ENCODE measurements at places on chromosomes 7 and 10. TPM values are rescaled to one million over a fixed set of nuclear protein-coding genes. Genes with fewer than 3 reads are reported as not detected.

DNA sequence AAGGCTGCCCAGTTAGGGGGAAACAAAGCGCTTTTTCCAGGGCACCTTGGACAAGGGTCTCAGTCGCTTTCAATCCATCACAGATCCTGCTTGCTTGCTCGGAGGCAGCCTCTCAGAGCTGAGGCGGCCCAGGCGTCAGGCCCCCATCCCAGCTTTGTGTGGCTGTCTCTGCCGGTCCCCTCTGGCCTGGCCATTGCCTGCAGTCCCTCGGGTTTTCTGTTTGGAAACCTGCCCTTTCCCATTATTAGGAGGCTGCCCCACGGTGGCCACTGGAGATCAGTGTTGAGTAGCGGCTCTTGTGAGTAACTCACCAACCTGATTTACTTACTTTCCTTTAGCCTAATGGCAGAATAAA, 216.1 kb downstream of the GLRX3 start:
- no peak for DNase-seq

DNA sequence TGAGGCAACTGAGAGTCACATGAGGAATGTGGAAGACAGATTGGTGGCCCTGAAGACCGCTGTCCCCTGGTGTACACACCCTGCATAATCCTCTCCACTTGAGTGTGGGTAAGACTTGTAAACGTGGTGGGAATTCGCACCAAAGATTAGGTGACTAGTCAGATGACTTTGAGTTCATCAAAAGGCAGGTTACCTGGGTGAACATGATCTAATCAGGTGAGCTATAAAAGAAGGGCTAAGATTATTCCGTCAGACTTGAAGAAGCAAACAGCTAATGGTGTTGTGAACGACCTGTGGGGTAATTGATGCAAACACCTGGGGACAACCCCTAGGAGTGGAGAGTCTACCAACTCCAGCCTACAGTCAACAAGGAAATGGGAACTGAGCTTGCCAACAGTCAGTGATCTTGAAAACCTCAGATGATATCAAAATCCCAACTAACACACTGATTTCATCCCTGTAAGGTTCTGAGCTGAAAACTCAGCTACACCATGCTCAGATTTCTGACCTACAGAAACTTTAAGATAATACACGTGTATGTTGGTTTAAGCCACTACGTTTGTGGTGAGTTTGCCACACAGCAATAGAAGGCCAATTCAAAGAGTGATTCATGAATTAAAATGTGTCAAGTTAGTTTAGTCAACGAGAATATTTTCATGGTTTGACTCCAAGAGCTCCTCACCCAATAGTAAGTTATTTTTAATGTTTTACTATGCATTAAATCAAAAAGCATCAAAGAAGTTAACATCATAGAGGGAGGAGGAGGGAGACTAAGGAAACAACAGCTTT, 16.7 kb downstream of the PRTFDC1 start:
- no peak for DNase-seq

GRCh38 chr7:37393476-37393875, 55.2 kb downstream of the ELMO1 start:
- DNase-seq = no peak

DNA sequence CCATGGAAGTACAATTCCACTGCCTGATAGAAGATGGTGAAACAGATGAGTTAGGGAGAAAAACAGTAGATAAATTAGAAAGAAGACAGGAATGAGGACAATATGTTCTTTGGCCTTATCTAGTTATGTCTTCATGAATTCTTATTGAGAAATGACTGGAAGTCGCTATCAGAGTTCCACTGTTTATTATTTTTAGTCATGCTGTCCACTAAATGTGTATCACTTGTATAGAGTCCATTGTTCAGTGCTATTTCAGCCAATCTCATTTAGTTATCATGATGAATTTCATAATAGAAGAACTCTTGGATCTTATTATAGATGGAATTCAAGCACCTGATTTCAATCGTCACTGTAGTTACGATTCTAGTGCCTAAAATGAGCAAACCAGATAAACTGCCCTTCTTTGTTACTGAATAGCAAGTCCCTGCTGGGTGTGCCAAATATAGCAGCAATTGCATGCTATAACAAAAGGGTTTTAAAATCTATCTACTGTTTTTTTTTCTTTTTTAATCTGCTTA, 177.7 kb upstream of the COL1A2 start:
- no peak for DNase-seq

GRM3 gene
- not detected for total RNA-seq

POMZP3 gene
- 8.2 TPM for total RNA-seq

FKBP9 gene
- 3.5 TPM for total RNA-seq

DNA sequence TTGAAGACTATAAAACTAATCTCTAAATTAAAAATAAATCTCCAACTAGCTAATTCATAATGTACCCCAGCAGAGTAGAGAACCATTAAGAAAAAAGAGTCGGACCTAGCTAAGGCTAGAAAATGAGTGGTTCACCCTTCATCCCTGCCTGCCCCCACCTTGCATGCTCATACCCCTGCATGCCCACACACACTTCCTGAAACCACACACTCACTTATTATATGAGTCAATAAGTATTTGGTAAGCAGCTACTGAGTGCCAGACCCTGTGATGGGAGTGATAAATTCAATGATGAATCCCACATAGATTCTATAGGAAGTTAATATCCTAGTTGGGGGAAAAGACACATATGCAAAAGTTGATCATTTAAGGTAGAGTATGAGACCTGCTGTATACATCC, 152.9 kb upstream of the INHBA start:
- no peak for DNase-seq

SGMS1 gene
- 10.7 TPM for total RNA-seq

DNA sequence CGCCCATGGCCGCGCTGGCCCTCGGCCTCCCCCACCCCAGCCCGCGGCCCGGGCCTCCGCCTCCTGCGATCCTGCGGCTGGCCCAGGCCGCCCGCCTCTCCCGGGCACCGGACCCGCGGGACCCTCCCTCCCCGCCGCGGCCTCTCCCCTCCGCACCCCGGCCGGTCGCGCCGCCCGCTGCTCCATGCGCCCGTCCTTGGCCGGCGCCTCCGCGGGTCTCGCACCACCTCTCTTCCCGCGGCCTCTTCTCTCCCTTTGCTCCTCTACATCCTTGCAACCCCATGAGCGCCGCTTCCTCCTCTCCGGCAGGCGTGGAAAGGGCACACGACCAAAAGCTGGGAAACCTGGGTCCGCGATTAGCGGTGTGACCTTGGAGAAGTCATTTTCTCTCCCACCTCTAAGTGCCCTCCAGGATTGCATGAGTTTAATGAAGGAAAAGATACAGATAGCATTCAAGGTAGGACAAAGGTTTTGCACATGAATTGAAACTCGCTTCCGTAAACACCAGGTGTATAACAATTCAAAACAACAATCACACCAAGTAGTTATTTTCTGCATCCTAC, 448 bp upstream of the SRPK2 start:
- peak; percentile 28 for DNase-seq

- no peak for DNase-seq
Observed at GRCh38 chr10:131755200-131755599, 145.6 kb upstream of the PPP2R2D start.

DNA sequence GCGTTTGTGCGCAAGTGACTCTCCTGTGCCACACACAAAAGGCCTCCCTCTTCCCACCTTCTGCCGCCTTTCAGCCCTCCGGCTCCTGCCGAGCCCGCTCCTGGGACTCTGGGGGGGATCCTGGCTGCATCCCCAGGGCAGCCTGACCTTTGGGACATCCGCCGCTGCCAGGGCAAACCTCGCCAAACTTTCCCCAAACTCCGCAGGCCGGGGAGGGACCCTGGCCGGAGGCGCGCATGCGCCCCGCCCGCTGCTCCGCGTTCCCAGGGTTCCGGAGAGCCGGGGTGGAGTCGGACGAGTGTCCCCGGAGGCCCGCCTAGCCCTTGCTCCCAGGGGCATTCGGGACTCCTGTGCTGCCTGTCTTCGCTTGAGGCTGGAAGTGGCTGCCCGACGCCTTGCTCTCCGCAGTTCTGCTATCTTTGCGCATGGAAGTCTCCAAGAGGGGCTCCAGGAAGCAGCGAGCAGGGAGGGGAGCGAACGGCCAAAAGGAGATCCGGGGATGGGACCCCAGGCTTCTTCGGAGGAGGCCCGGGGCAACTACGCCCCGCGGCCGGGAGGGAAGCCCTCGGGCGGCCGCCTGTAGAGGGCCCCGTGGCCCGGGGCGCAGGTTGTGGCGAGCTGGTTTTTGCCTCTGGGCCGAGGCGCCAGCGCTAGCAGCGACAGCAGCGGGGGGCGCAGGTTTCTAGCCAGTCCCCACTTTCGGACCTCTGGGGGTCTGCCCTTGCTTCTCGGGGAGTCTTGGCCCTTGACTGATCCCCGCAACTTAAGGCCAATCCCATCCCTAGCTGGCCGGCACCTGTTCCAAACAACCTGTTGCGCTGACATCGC, 7.0 kb downstream of the PTF1A start:
- DNase-seq = no peak

WASHC2C gene
- total RNA-seq = 25.0 TPM

DNA sequence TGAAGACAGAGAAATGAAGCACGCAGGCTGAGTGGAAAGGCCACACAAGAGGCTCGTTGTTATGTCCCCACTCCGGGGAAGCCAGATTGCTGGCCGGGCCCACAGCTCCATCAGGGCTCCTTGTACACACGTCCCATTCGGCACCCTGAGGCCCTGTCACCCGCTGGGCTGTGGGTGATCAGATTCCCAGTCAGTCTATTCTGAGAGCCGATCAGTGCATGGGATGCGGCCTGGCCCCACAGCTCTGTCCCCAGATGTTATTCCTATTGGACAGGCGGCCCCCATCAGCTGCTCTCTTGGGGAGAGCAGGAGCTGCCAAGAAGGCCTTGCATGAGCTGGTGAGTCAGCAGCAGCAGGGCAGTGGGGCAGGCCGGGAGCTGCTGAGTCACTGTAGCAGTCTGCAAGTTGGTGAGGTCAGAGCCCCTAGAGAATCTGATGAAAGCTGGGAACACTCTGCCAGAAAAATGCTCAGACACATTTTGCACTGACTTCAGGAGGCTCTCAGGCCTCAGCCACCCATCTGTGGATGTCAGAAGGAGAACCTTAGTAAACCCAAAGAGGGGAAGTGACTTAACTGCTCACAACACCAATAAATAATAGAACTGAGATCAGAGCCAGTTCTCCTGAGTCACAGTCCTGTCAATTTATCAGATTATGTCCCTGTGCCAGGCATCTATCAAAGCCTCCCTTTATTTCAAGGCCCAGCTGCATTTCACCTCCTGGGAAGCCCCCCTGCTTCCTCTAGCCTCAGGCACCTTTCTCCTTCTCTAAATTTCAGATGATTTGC, 9.4 kb upstream of the PSAP start:
- DNase-seq = no peak

DNA sequence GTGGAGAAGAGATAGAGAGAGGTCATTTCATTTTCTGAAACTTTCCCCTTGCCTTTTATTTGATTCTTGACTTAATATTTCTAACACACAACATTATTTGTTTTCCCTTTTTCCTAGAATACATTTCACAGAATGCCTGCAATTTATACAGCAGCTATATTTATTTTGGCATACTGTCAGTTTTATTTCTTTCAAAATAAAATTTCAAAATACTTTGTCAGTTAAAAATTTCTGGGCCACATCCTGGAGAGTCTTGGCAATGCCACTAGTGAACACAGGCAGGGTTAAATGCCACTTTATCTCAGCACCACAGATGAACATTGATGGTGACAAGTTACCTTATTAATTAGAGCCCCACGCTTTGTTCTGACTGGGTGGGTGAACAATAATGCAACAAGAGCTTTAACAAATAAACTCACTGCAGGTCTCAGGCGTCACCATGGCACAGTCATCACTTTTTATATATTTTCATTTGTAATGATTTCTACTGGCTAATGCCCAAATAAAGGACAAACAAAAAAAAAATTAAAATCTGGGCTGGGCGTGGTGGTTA, 494.0 kb downstream of the KIF20B start:
- DNase-seq = no peak

DNA sequence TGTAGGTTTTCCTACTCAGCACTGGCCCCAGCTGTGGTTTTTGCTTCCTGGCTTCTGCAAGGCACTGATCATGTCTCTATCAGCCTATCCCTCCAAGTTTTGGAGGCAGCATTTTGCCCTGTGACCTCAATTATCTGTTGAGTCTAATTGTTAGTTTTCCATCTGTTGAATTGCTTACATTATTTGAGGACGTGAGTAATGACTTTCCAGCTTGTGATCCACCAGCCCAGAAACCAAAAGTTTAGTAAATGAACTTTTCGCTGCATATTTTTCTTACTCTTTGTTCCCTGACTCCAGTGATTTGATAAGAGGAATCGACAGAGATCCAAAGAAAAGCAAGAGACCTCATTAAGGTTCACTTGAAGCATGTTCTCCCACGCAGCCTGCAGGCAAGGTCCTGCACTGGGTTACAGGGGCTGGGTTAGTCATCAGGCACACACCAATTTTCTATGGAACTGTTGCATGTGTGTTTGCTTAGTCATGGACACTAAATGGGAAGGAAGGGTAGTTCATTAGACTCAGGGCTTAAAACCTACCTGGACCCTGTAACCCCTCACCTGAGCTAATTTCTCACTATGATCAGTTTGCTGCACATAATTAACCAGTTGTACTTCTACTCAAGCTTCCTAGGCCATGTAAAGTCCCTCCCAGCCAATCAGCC, 57.2 kb downstream of the AKR1E2 start:
- no peak for DNase-seq

- no peak for DNase-seq
Observed at GRCh38 chr7:35905555-35905954, 104.7 kb downstream of the SEPTIN7 start.

ADAM12 gene
- total RNA-seq = 0.02 TPM

GRCh38 chr7:135285547-135286233, 52.1 kb downstream of the STRA8 start:
- DNase-seq = no peak

DNA sequence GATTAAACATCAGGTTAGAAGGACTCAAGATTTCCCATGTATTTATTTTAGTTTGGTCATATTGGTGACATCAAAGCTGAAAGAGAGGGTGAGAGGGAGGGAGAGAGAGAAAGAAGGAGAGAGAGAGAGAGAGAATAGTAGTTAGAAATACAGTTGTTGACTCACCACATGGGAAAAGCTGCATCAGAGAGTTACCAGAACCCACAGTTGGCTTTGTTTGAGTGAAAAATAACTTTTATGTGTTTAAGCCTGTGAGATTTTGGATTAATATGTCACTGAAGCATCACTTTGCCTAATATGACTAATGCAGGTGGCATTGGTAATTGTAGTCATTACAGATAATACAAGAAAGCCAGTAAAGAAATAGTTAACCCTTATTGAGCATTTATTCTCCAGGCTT, 303.9 kb downstream of the REEP3 start:
- no peak for DNase-seq

Measured in activated T-helper 2 cell treated with anti-CD3 and anti-CD28 coated beads, Interferon-gamma antibody, Interleukin-2, Interleukin-4, amounts not matched to agents 10 μg/mL and 5 μg/mL and 100 μg/mL, durations not matched to agents 14 hours and 24 hours and 36 hours (primary cell).